Activated naive CD8-positive, alpha-beta T cell treated with anti-CD3 and anti-CD28 coated beads, Interleukin-2, amount 50 U/mL, for 16 hours (primary cell): ENCODE measurements at places on chromosomes 7 and 10.
A peak's percentile ranks its signal among the peaks of the same experiment; 100 is the strongest.

DNA sequence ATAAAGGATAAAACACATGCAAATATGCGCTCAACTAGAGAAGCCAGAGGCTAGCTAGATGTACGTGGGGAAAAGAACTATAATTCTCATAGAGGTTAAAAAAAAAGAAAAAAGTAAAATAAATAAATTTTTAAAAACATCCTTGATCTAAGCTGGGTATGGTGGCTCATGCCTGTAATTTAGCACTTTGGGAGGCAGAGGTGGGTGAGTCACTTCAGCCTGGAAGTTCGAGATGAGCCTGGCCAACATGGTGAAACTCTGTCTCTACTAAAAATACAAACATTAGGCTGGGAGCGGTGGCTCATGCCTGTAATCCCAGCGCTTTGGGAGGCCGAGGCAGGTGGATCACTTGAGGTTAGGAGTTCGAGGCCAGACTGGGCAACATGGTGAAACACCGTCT lies 18.6 kb upstream of the HSPA12A start:
- no peak for DNase-seq

DNA sequence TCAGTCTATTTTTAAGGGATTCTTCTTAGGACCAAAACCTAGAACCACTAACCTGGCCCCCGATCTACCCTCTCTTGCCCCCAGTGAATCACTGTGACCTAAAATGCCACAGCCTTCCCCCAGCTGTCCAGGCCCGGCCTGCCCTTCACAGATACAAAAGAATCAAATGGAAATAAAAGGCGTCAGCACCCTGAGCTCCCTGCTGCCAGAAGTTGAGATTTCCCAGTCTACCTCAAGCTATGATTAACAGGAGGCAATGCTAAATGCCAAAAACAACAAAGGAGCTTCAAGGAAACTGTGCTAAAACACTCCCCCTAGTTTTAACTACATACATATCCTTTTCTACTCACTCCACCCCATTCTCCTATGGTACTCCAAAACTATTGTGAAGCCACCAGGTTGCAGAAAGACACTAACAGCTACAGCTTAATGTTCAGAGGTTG lies 67.8 kb downstream of the GSAP start:
- DNase-seq = no peak

- no peak for DNase-seq
Measured at GRCh38 chr10:46037107-46037825, 6.8 kb upstream of the NCOA4 start.

- no peak for DNase-seq
Measured at GRCh38 chr7:71171476-71171875, 39.5 kb downstream of the GALNT17 start.

DNA sequence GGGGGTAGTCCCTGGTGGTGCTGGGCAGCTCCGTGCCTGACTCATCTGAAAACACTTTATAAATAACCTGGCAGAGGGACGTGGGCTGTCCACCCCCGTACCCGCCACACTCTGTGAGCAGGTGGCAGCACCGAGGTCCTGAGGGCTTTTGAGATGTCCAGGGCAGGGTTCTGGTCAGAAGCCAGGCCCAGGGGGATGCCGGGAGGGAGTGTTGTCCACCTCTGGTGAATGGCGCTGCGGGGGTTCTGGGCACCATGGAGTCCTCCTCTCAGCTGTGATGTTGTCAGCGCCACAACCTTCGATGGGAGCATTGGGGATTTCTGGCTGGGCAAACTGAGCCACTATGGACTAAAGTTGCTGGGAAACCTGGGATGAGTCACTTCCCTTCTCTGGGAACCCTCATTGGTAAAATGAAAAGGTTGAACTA lies 27.4 kb upstream of the GOLGA7B start:
- no peak for DNase-seq

GRCh38 chr10:44902941-44903545 lies 8.1 kb upstream of the TMEM72 start:
- no peak for DNase-seq

DNA sequence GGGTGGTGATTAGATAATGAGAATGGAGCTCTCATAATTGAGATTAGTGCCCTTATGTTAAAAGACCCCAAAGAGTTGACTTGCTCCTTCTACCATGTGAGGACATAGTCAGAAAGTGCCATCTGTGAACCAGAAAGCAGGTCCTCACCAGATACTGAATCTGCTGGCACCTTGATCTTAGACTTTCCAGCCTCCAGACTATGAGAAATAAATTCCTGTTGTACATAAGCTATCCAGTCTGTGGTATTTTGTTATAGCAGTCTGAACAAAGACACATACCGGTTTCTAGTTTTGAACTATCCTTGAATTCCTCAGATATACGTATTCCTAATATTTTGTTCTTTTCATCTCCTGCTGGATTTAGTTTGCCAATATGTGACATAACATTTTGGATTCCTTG lies 228.1 kb downstream of the FZD1 start:
- no peak for DNase-seq

- DNase-seq = no peak
Measured at GRCh38 chr10:16674147-16674703, 143.0 kb downstream of the RSU1 start.

DNA sequence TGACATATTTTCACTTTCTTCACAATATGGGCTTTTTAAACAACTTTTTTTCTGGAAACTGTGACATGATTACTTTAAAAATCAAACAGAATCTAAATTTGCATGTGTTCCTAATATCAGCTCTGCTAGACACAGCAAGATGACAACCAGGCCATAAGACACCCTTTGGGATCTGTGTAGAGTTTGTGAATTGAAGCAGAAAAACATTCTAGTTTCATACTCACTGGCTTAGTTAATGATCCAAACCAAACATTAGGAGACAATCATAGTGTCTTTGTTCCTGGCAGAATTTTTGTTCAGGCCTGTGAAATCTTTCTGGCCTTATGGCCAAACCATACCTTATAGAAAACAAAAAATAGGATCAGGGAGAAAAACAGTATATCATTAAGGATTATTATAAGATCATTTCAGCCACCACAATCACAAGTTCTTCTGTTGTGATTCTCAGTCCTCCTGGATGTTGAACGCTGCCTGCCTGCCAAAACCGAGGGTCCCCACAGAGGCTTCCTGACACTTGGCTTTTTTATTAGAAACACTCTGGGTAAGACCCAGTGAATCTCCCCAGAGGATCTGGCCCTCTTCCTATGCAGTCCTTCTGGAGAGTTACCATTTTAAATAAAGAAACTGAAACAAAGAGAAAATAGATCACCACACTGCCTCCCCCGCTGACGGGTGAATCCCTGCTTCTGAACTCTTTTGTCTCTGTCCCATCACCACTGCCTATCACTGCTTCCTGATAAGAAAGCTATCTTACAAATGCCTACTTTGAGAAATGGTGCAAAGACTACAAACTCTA lies 79.2 kb upstream of the PPP1R3C start:
- DNase-seq = no peak

- no peak for DNase-seq
Measured at GRCh38 chr10:64115908-64116643, 594.9 kb downstream of the REEP3 start.

- DNase-seq = no peak
Measured at GRCh38 chr7:47430422-47430821, 151.5 kb downstream of the TNS3 start.

- no peak for DNase-seq
Measured at GRCh38 chr7:143015084-143015483, 11.8 kb downstream of the OR9A2 start.

DNA sequence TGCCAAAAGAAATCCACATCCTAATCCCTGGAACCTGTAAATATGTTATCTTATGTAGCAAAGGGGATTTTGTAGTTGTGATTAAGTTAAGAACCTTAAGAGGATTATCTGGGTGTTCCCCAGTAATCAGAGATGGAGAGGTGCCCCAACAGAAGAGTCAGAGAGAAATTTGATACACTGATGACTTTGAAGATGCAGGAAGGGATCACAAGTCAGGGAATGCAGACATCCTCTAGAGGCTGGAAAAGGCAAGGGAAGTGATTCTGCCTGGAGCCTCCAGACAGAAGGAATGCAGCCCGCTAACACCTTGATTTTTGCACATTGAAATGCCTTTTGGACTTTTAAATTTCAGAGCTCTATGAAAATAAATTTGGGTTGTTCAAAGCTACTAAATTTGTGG lies 531.7 kb downstream of the DNAJB9 start:
- DNase-seq = no peak

- no peak for DNase-seq
Measured at GRCh38 chr10:132392811-132393694, 3.9 kb upstream of the PWWP2B start.

- no peak for DNase-seq
Measured at GRCh38 chr7:45067582-45067981, 21.2 kb downstream of the NACAD start.

- DNase-seq = no peak
Measured at GRCh38 chr7:31028417-31028992, 23.6 kb upstream of the ADCYAP1R1 start.

- no peak for DNase-seq
Measured at GRCh38 chr10:104925232-104925851, 284.3 kb downstream of the SORCS3 start.

GRCh38 chr10:86259901-86260562 lies 106.6 kb downstream of the GRID1 start:
- no peak for DNase-seq

GRCh38 chr7:12888717-12889116 lies 201.3 kb downstream of the ARL4A start:
- DNase-seq = no peak

DNA sequence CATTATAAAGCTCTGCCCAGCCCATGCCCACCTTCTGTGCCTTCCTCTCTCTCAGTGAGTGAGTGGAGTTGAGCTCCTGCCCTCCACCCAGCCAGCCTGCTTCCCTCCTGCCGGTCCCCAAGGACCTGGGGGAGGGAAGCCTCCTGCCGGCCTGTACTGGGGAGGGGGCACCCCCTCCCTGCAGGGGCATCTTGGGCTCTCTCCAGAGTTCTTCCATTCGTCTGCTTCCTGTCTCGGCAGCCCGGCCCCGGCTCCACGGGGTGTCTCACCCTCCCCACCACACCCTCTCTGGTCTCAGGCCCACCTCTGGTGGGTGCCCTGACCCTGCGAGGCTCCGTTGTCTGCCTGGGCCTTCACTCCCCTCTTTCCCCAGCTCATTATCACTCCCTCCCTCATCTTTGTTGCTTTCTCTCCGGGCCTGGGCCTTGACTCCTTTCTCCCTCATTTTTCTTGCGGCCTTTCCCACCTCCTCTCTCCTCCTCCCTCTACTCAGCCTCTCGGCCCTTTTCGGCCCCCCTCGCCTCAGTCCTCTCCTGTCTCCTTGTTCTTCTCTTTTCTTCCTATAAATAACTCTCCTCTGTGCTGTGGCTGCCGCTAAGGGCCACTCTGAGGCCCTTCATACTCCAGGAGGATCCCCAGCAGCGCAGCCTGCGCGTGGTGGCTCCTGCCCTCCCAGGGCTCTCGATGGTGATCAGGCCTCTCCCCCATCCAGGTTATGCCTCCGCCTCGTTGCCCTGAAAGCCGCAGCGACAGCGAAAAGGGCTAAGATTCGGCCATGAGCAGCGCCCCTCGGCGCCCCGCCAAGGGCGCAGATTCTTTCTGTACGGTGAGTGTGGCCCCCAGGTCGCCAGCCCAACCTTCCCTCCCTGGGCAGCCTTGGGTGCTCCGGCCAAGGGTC lies 2.1 kb downstream of the SLC4A2 start:
- DNase-seq = no peak

- no peak for DNase-seq
Measured at GRCh38 chr7:134298902-134299683, 17.6 kb downstream of the SLC35B4 start.

DNA sequence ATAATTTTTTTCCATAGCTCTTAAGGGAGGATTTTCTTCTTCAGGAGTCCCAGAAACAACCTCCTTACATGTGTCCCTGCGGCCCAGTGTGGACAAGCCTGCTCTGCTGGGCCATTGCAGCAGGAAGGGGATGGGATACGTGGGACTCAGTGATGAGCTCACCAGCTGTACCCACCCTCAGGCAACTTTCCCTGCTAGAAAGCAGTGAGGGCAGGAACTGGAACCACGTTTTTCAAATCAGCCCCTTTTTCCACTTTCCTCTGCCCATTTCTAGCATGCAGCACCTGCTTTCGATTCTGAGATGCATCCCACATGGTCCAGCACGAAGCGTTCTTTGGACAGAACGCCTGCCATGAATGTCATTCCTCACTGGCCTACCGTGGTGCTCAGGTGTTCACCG lies 232.7 kb downstream of the KLF6 start:
- DNase-seq = no peak

GRCh38 chr10:114868870-114869519 lies 47.4 kb downstream of the FHIP2A start:
- DNase-seq = no peak

- no peak for DNase-seq
Measured at GRCh38 chr10:117271427-117271826, 30.5 kb downstream of the SLC18A2 start.

DNA sequence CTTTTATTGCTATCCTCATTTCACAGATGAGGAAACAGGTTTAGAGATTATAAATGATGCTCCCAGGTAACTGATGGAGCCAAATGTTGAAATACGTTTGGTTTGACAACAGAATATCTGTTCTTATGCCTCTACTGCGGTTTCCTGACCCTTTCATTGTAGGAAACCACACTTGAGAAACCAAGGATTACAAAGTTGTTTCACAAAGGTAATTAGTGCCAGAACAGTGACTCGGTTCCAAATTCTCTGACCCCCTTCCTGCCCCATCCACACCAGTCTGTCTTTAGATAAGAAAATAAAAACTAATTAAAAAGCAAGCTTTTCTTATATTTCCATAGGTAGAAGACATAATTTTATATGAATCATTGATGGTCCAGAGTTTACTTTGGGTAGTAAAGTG lies 393.7 kb upstream of the MBL2 start:
- DNase-seq = no peak

DNA sequence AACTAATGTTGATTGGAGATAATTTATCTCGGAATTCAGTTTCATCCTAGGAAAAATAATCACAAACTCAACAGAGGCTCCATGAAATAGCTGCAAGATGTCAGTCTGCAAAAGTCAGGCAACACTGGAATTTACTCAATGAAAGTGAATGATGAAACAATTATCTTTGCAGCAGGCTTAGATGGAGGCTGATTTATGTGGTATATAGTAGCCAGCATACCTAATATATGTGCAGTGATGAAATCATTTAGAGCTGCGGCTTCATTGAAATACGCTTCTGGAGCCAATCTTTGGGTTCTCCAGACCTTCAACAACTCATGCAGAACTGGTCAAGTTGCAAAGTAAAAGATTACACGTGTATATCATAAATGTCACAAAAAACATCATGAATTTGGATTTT lies 113.3 kb downstream of the ITGA8 start:
- DNase-seq = no peak

DNA sequence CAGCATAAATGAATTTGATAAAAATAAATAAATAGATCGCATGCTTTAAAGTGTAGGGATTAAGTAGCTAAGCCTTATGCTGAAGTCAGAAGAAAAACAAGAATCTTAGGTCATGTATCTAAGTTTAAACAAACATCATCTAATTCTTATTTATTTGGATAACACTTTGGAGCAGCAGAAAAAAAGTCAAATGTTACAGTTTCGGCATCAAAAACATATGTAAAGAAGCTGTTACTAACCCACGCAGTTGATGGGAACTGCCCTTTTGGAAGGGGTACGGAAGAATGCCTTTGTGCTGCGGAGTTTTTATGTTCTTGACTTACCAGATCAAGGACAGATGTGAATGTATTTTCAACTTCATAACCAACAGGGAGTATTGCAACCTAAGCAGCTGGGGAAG lies 37.3 kb upstream of the HABP2 start:
- no peak for DNase-seq

- DNase-seq = no peak
Measured at GRCh38 chr10:103501186-103501585, 7.7 kb downstream of the NEURL1 start.

GRCh38 chr10:118698421-118698820 lies 56.3 kb downstream of the CACUL1 start:
- DNase-seq = peak; percentile 75

- DNase-seq = no peak
Measured at GRCh38 chr7:128024151-128024550, 7.1 kb downstream of the LRRC4 start.
